Caudate nucleus (tissue), 63 donors: ENCODE measurements at places on chromosomes 2 and 18.

DNA sequence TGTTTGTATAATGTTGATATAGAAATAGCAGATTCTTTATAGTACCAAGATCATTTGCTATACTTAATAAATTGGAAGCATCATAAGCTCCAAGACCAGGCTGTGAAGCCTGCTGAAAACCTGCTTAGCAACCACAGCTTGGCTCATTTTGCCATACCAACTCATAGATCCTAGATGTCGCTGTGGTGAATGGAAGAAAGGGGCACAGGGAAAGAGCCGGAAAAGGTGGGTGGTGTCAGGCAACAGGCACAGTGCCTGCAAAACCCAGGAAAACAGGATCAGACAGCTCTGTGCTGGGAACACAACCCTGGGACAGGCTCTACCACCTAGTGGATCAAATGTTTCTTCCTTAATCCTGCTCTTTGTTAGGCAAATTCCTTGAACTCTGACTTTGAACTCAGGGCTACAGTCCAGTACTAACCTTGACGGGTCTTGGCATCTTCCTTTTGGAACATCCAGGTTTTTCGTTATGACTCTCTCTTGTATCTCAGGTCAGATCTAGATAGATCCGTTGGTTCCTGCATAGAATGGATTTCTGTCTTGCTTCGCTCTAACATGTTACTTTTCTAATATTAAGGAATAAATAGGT is 31.6 kb downstream of the TWSG1 start:
- DNase-seq: no peak

GRCh38 chr2:29706171-29706720 is 215.1 kb downstream of the ALK start:
- no peak for DNase-seq

- no peak for DNase-seq
Observed at GRCh38 chr18:26386441-26386840, 160.2 kb downstream of the TAF4B start.

DNA sequence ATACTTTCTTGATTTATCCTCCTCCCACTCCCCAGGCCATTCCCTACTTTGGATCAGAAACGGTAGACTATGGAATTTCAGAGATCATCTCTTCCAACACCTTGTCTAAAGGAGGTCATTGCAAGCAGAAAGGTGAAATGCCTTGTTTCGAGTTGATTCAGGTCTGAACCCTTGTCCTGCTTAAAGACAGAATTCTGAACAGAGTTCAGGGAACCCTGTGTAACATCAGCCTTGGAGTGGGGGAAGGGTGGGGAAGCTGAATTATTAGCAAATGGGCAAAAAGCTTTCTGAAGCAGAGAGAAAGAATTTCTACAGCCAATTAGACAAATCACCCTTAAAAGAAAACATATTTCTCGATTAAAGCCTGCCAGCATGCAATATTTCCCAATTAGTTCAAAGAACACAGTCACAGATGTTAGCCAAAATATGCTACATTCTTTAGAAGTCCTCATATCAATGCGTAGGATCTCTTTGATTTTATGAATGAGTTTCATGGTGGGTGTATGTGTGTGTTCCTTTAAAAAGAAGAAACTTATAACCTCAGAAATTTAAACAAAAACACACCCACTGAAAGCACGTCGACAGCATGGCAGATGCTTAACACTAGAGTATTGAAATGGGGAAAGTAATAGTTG is 353.1 kb downstream of the RND3 start:
- DNase-seq: no peak

GRCh38 chr2:163641986-163642385 is 93.8 kb downstream of the FIGN start:
- DNase-seq: no peak

GRCh38 chr2:21710031-21710430 is 586.3 kb downstream of the TDRD15 start:
- DNase-seq: no peak

DNA sequence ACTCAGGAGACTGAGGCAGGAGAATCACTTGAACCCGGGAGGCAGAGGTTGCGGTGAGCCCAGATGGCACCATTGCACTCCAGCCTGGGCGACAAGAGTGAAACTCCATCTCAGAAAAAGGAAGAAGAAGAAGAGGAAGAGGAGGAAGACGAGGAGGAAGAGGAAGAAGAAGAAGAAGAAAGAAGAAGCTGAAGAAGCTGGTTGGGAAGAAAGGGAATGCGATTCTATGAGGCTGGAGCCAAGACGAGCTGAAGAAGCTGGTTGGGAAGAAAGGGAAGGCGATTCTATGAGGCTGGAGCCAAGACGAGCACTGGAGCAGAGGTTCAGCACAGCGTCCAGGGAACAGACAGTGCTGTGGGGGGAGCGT is 30.3 kb upstream of the TAF1B start:
- no peak for DNase-seq

GRCh38 chr18:79521416-79522205 is 125.9 kb downstream of the NFATC1 start:
- no peak for DNase-seq

DNA sequence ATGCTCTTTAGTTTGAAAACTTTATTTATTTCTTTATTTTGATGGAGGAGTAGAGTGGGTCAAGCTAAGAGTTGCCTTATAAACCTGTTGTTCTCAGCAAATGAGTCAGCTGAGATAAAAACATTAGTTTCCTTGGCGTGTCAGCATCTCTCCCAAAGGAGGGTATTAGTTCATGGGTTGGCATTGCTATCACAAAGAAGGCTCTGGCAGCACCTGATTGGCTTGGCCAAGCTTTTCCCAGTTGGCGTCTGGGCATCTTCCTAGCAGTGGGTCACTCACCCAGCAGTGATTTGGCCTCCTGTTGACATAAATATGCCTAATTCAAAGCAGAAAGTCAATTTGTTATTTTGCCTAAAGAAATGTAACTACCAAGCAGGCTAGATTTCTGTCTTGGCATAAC is 200.7 kb upstream of the TNP1 start:
- no peak for DNase-seq

GRCh38 chr18:23981369-23981980 is 33.1 kb upstream of the TTC39C start:
- DNase-seq: no peak

GRCh38 chr2:197711578-197711977 is 6.4 kb downstream of the MARS2 start:
- DNase-seq: no peak

DNA sequence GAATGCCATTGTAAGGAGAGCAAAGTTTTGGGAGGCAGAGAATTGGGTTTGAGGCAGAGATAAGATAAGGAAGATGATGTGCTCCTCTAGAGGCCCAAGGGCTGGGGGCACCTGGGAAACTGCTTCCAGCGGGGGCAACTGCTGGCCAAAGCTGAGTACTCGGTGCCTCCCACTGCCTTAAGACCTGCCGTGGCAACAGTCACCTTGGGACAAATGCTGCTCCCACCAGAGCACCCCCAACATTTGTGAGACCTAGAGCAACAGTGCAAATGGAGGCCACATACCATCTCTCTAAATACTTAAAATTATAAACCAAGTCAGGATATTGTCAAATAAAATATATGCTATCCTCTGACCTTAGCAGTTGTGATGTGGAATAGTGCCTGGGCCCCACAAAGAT is 127.1 kb downstream of the CAPN13 start:
- no peak for DNase-seq

- no peak for DNase-seq
Observed at GRCh38 chr2:222882484-222882928, 21.7 kb downstream of the ACSL3 start.

DNA sequence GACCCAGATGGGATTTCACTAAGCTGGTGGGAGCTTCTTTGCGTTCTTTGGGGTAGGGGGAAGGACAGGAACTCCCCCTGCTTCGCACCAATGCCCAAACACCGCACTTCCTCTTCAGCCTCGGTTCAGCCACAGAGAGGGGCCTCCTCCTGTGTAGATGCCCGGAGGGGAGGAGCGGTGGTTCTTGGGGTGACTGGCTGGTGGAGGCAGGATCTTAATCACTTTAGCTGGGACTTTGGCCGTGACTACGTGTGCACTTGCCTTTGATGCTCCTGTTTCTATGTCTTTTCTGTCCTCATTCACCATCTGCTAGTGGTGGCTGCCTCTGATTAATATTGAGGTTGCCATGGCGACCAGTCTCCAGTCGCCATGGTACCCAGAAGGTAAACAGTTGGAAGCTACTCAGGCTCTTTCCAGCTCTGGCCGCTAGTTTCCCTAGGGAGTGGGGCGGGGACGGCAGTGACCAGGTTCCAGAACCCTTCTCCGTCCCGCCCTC is 1.9 kb downstream of the CNGA3 start:
- no peak for DNase-seq

- no peak for DNase-seq
Observed at GRCh38 chr2:230696670-230697069, 16.0 kb upstream of the CAB39 start.

GRCh38 chr2:230781130-230781797 is 68.6 kb downstream of the CAB39 start:
- no peak for DNase-seq

DNA sequence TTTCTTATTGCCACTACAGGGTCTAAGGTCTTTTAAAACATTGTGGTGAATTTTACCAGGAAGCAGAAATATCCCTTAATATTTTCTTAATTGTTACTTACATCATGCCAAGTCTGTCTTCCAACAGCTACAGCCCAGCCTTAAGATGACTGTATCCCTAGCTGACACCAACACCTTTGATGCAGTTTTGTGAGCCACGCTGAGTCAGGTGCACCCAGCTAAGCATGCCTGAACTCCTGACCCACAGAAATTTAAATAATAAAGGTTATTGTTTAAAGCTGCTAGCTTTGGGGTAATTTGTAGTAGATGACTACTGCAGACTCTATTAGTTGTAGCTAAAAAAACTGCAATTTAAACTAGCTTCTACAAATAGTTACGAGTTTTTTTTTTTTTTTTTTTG is 1757.9 kb upstream of the LRRTM1 start:
- DNase-seq: no peak

DNA sequence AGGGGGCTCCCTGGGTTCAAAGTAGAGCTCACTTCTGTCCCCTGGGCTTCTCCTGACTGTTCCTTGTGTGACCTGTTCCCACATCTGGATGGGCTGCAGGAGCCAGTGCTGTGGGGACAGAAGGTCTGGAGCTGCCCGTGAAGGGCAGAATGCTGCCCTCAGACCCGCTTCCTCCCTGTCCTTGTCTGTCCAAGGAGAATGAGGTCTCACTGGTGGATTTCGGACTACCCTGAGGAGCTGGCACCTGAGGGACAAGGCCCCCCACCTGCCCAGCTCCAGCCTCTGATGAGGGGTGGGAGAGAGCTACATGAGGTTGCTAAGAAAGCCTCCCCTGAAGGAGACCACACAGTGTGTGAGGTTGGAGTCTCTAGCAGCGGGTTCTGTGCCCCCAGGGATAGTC is 15.5 kb downstream of the EMX1 start:
- no peak for DNase-seq

DNA sequence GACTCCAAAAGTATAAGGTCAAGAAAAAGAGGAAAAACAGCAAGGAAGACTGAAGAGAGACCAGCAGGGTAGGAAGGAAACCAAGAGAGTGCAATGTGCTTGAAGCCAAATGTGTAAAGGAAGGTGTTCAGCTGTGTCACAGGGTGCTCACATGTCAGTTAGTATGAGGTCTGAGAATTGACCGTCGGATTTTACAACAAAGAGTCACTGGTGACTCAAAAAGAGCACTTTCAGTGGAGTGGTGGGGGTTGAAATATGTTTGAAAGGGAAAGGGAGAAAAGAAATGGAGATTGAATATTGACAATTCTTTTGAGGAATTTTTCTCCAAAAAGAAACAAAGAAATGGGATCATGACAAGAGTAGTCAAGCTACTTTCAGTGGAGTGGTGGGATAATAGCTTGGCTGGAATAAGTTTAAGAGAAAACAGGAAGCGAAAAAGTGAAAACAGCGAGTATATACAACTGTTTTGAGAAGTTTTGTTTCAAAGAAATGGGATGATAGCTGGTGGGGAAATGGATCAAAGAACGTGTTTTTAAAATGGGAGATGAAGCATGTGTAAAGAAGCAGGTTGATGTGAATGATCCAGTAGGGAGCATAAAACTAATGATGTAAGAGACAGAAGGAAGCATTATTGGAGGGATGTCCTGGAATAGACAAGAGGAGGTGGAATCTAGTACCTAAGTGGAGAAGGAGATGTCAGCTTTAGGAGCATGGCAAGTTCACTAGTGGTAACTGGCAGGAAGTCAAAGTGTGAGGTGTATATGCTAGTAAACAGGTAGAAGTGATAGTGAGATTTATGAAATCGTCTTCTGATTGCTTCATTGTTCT is 3.6 kb upstream of the TSPYL6 start:
- no peak for DNase-seq

GRCh38 chr2:71834796-71835195 is 312.9 kb downstream of the CYP26B1 start:
- DNase-seq: no peak

- no peak for DNase-seq
Observed at GRCh38 chr2:176101842-176102241, 2.2 kb downstream of the HOXD12 start.

DNA sequence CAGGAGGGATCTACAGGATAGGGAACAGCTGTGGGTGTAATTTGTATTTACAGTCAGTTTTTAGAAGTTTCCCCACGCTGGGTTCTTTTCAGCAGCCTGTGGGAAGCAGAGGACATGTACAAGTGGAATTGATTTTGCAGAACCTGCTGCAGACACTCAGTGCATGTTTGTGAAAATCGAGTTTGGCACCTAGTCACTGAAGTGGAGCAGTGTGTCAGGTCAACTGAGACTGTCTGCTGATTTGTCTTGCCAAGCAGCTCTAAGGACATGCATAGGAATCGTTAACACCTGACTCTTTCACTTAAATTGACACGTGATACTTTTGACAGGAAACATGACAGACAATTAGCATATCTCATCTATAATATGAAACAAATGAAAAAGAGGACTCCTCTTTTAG is 416.6 kb downstream of the TMX3 start:
- DNase-seq: no peak
